T-helper 17 cell (primary cell): ENCODE measurements at places on chromosomes 11 and 22.

- DNase-seq: no peak
- H3K4me3 ChIP-seq: no peak overlapping the region
- no peaks in the 10 kb centered on the region for H3K4me1 ChIP-seq
- H3K27ac ChIP-seq: no peak overlapping the region
Measured at GRCh38 chr11:82826526-82826925, 73.7 kb downstream of the PRCP start.

GRCh38 chr22:49517211-49517610, 310.5 kb downstream of the BRD1 start:
- peaks cover 5% of the 10 kb centered on the region for H3K4me1 ChIP-seq
- H3K36me3 ChIP-seq: no peaks in the 10 kb centered on the region
- no peaks in the 10 kb centered on the region for H3K27me3 ChIP-seq
- DNase-seq: no peak
- no peak overlapping the region for H3K4me3 ChIP-seq
- peak overlapping the region; percentile 43 for H3K27ac ChIP-seq

GRCh38 chr22:30718938-30719337, 24.3 kb downstream of the OSBP2 start:
- no peak for DNase-seq
- peaks cover 3% of the 10 kb centered on the region for H3K36me3 ChIP-seq
- H3K4me1 ChIP-seq: peaks cover 7% of the 10 kb centered on the region
- no peak overlapping the region for H3K27ac ChIP-seq
- H3K27me3 ChIP-seq: no peaks in the 10 kb centered on the region

DNA sequence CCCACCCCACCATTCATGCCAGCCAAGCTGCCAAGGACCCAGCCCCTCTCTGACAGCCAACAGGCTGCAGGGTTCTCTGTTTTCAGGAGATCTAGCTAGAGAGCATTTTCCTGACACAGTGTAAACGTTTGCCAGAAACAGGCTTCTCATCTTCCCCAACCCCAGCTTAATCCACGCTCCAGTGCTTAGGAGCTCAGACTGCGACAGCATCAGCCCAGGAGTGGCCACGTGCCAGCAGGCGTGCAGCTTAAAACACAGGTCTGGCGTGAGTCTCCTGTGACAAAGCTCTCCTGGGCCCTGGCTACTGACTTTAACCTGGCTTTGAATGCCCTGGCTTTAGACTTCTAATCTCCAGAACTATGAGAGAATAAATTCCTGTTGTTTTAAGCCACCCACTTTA, 66.6 kb downstream of the GALNT18 start:
- no peak for DNase-seq
- no peaks in the 10 kb centered on the region for H3K4me1 ChIP-seq
- H3K27me3 ChIP-seq: peaks cover 26% of the 10 kb centered on the region
- no peak overlapping the region for H3K27ac ChIP-seq
- H3K4me3 ChIP-seq: no peak overlapping the region
- H3K36me3 ChIP-seq: no peaks in the 10 kb centered on the region

DNA sequence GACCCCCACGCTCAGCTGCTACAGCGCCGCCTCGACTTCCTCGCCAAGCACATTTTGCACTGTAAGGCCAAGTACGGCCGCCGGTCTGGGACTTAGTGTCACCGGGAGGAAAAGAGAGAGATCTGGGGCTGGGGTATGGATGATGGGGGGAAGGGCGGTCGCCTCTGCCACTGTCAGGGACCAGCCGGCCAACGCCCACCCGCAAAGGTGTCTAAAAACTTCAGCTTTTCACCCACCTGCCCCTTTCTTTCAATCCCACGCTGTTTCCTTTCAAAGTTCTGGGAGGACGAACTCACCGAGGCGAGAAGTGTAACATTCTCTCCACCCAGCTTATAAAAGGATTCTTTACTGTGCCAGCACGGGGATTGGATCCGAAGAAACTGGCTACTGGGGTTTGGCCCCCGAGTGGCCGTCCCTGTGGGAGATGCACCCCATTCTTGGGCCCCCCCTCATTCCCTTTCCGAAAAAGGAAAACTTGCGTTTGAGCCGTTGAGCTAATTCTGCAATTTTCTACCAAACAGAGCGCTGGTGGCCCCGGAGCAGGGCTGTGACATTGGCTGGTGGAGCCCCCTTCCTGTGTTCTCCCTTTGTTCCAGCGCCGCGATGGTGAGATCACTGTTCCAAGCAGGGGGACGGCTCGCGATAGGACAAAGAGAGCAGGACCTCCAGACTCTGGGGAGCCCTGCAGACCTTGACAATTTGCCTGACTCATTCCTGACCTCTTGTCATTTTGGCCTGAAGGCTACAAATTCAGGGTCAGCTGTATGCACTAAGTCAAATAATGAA, 1.8 kb downstream of the FJX1 start:
- peak overlapping the region; percentile 68 for H3K4me3 ChIP-seq
- DNase-seq: no peak
- peaks cover 8% of the 10 kb centered on the region for H3K4me1 ChIP-seq
- H3K27me3 ChIP-seq: peaks cover 79% of the 10 kb centered on the region
- H3K36me3 ChIP-seq: peaks cover 2% of the 10 kb centered on the region
- H3K27ac ChIP-seq: no peak overlapping the region

DNA sequence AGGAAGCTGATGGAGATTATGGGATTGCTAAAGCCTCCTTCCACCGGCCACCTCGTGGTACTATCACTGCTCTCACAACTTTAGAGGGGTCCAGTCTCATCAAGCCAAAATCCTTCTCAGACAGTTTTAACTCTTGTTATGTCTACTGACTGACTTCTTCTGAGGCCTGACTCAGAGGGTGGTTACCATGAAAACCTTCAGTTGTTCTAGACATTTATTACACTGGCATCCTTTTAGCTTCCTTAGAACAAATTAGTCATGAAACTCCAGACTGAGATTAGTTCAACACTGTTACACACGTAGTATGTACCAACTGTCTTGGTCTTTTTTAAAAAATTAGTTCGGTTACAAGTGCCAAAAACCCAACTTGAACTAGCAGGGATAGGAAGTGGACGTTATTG, 7.5 kb downstream of the DIXDC1 start:
- H3K4me3 ChIP-seq: no peak overlapping the region
- peak overlapping the region; percentile 41 for H3K27ac ChIP-seq
- H3K27me3 ChIP-seq: peaks cover 5% of the 10 kb centered on the region
- H3K4me1 ChIP-seq: peaks cover 10% of the 10 kb centered on the region

GRCh38 chr11:21072558-21072957, 403.2 kb downstream of the NELL1 start:
- H3K36me3 ChIP-seq: no peaks in the 10 kb centered on the region
- no peak overlapping the region for H3K27ac ChIP-seq
- H3K4me3 ChIP-seq: no peak overlapping the region

GRCh38 chr11:110798201-110798900, 86.1 kb upstream of the ARHGAP20 start:
- no peaks in the 10 kb centered on the region for H3K4me1 ChIP-seq
- no peak overlapping the region for H3K4me3 ChIP-seq
- no peak for DNase-seq
- H3K36me3 ChIP-seq: no peaks in the 10 kb centered on the region
